Natural killer cell (primary cell): ENCODE measurements at places on chromosomes 4 and X.

DNA sequence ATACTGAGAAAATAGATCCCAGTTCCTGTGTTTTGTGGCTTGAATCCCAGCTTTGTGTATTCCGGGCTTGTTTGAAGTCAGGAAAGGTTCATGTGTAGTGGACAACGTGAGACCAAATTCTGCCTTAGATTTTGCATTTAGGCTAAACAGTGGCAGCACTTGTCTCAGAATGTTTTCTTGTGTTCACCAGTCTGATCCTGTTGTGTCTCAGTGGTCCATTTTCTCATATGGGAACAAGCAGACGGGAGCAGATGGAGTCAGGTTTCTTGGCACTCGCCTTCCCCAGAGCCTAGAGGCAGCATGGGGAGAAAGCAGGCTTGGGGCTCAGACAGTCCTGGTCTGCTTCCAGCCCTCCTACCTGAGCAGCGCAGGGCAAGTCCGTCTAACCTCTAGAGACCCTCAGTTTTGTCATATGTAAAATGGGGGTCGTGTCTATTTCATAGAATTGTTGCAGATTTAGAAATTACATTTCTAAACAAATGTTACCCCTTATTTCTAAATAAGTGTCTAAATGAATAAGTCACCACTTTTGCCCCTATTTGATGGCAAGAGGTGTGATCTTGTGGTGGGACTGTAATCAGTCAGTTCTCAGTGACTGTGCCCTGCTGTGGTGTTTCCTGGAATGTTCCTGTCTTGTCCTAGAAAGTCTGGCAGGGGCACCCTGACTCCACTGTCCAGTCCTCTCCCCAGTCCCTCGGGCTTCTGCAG is 28.3 kb upstream of the MSANTD1 start:
- DNase-seq, result no peak

DNA sequence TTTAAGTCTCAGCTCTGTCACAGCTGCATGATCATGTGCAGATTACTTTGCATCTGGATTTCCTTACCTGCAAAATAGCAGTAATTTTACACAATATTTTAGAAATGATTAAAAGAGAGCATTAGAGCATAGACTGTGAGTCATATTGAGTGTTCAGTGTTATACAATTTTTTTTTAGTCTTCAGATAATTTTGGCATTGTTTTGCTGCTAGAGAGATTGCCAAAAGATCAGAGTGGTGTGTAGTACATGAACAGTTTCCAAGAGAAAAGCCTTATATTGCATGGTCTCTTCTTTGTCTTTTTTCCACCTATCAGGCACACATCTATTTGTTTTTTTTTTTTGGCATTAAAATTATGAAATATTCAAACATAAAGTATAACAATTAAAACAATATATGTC is 209.6 kb upstream of the TLL1 start:
- no peak for DNase-seq

DNA sequence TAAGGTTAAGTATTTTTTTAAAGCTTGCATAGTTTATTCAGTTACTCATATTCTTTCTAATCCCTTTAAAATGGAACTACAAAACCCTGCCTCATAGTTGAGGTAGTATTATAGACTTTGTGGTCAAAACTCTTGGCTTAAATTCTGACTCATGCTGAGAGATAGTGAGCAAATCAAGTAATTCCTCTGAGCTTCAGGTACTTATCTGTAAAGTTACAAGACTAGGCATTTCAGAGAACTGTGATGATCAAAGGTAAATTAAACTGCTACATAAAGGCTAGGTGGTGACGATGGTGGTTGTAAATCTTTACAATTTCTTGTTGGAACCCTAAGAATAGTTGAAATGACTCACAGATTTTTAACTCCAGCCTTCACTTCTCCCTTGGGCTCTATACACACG is 3.2 kb upstream of the CLOCK start:
- DNase-seq, result no peak

DNA sequence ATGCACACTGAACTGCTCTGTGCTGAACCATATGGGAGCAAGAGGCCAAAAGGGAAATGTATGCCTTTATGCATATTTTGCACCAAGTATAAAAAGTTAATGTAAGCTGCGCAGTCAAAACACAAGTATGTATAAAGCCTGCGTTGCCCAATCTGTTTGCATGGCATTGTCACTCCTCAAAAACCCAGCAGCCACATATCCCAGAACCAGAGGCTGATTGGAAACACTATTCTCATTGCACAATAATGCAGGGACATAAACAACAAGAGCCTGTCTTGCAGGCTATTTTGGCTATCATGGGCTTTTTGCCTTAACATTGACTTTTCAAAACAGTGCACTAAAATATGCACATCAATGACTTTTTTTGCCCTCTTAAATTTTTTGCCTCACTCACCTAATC is 5.1 kb upstream of the ASB9 start:
- no peak for DNase-seq

DNA sequence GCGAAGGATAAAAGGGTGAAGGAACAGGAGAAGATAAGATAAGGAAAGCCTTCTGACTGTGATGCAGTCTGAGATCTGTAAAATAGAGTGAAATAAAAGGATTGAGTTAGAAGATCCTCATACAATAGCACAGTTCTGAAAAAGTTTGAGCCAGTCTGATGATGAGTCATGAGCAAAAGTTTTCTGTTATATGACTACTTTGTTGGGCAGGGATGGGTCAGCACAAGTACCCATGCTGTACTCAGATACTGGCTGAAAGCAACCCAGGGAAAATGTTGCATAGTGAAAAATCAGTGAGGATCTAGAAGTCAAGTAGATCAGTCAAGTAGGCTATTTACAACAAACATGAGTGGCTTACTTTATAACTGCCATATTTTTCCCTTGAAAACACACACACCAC is 253.5 kb downstream of the PCDH10 start:
- DNase-seq, result no peak

DNA sequence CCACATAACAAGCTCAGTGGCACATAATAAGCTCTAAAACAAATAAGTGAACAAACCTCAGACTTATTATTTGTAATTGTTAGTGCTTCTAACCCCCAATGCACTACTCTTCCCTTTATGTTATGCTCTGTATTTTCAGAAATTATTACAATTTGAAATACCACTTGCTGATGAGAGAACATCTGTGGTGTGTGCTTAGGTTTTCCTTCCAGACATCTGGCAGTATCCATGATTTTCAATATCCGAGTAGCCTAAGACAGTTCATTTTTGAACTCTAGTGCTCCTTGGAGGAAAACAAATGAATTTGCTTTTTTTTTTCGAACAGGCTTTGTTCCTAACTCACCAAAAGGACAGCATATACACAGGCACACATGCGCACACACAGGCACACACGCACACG is 278.7 kb upstream of the CLNK start:
- DNase-seq, result no peak

DNA sequence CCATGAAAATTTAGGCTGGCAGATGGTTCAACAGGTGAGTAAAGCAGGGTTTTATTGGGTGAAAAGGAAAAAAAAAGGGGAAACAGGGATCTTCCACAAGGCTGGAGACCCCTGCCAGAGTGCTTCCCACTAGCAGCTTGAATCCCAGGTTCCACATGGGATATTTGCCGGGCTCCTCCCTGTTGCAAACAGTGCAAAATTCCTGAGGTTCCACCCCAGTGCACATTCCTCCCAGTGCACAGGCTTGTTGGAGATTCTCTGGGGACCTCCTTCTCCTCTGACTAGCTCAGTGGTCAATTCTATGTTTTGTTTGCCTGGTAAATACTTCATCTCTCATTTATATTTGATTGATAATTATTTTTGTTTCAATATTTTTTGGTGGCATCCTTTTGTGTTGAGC is 66.4 kb upstream of the UGT2B15 start:
- no peak for DNase-seq

- DNase-seq, result no peak
Observed at GRCh38 chr4:176499518-176499917, 179.8 kb downstream of the SPCS3 start.

DNA sequence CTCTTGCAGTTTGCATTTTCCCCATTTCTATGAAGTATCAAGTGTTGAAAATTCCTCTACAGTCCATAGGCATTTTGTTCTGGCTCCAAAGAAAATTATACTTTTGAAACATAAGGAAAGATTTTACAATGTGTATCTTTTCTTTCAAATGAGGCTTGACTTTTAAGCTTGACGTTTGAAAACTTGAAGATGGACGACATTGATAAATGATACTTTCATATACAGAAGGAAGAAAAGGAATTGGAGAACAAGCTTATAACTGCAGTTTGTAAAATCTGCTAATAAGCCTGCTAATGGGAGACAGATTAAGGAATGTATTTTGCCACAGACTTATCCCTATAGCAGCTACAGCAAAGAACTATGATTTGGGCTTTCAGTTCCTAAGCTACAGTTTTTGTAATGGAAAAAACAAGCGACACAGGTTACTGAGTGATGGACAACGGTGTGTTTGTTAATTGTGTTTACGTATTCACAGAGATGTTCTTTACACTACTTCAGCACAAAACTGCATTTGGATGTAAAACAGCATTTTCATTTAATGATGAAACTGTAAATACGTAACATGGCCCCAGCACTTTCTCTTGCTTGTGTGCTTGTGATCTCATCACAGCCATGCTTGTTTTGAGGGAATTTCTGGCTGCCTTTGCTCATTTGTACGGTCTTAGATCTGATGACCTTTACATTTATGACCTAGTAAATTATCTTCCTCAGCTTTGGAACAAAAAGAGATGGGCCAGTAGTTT is 83.2 kb upstream of the FAT1 start:
- no peak for DNase-seq

DNA sequence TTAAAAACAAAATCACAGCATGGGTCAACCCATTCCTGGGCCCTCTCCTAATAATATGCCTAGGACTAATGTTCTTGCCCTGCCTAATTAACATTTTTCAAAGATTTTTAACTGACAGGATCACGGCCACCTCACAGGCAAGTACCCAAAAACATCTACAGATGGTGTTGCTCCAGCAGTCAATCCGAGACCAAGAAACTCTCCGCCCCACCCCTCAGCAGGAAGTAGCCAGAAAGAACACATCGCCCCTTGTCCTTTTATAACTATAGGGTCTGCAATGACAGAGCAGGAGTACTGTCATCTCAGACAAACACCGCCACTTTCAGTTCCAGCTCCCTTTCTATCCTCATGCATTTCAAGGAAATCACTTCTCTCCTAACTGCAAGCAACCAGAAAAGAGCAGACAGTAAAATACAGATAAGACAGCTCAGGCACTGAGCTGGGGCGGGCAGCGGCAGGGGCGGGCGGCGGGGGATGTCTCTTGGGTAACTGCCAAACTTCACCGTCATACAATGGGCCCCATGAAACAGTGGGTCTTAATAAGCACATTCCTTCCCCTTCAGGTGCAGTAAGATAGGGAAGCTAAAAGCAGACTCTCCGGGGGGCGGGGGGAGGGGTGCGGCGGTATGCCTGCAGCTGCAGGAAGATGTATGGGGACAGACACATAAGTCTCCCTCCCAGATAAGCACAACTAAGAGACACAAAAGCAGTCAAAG is 67.4 kb downstream of the ZNF182 start:
- no peak for DNase-seq

GRCh38 chr4:47715716-47716416 is 122.0 kb downstream of the CORIN start:
- DNase-seq, result no peak

- peak; percentile 63 for DNase-seq
Observed at GRCh38 chr4:146521541-146522097, at the start of gene SLC10A7. Gene SLC10A7 (minus strand): TSS chr4:146521940. CDS start chr4:146521717, 223 bp downstream.
